ENCODE measurements at places on chromosomes 1 and 21.

- DNase-seq: no peak
These were observed 34.5 kb upstream of the SOD1 start for GRCh38 chr21:31624961-31625491.

- no peak for DNase-seq
These were observed 27.1 kb upstream of the ERO1B start for GRCh38 chr1:236308827-236309226.

GRCh38 chr1:218495931-218496330, 150.8 kb downstream of the TGFB2 start:
- no peak for DNase-seq

GRCh38 chr1:58515794-58516401, 30.6 kb downstream of the OMA1 start:
- DNase-seq: peak; percentile 83

DNA sequence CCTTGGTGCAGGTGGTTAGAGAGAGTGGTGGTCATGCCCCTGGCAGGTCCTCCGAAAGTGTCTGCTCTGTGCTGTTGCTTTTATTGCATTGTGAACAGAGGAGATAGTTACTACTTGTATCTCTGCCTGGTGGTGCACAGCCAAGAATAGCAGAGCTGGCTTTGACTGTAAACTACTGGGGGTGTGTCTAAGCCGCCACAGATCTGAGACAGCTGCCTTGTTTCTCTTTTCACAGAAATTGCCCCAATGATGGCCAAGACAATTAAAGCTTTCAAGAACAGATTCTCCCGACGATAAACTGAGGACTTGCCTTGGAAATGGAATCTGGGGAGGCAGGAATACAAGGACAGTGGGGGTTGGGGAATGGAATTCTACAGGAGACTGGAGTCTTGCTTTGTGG, 16.0 kb downstream of the ELOA start:
- no peak for DNase-seq

All from NT2/D1 (cell line).